ENCODE measurements at places on chromosomes 4 and X. TPM values are rescaled to one million over a fixed set of nuclear protein-coding genes. Genes with fewer than 3 reads are reported as not detected.
A peak's percentile ranks its signal among the peaks of the same experiment; 100 is the strongest.

ENPEP gene
- 1.1 TPM for total RNA-seq

MGAT4D gene
- not detected for total RNA-seq

VEGFD gene
- 0.36 TPM for total RNA-seq

DNA sequence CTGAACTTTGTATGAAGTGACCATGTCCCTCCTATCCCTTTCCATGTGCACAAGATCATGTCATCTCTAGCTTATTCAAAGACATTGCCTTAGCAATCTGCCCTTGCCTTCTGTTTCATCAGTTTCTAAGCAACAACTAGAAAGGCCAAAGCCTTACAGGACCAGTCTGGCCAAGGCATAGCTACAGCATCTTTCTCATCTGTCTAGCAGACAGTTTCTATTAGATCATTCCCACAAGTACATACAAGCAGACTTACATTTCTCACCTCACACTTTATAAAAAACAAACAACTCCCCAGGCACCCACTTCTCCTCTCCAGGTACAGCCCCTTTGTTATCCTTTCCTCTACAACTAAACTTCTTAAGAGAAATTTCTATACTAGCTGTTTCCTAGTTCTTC, 188.7 kb upstream of the AADAT start:
- no peak for DNase-seq

DNA sequence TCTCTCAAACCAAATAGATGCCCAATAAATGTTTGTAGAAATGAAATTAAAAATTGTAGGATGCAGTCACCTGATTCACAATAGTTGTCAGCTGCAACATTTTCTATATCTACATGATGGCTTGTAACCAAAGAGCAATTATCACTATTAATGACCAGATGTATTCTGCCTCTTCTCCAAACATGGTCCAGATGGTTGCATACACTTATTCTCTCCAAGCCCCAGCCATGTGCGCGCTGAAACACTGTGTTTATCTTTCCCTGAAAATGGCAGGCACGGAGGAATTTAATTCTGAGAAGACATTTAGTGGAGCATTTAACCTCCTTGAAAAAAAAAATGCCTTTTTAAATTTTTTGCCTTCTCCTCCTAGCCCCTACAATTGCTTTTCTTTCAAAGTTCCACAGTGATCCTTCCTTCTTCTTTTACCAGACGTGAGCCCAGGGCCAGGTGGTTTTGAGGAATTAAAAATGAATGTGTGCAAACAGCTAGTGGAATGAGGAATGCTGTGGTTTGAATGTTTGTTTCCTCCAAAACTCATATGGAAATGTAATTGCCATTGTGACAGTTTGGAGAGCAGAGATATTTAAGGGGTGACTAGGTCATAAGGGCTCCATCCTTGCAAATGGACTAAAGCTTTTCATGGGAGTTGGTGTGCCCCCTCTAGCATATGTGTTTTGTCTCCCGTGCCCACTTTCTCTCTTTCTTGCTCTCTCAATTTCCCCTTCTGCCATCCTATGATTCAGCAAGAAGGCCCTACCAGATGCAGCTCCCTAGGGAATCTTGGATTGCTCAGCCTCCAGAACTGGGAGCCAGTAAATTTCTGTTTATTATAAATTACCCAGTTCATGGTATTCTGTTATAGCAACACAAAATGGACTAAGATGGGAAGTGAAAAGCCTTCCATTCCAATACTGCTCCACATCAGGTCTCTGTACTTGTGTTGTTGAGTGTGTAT, 136.0 kb downstream of the GABRB1 start:
- DNase-seq: no peak

GRCh38 chrX:10484683-10485247, 135.6 kb downstream of the MID1 start:
- no peak for DNase-seq

GRCh38 chrX:79095441-79096041, 48.9 kb upstream of the GPR174 start:
- no peak for DNase-seq

- DNase-seq: peak; percentile 29
Observed at GRCh38 chr4:80412322-80412721, 76.8 kb downstream of the CFAP299 start.

DNA sequence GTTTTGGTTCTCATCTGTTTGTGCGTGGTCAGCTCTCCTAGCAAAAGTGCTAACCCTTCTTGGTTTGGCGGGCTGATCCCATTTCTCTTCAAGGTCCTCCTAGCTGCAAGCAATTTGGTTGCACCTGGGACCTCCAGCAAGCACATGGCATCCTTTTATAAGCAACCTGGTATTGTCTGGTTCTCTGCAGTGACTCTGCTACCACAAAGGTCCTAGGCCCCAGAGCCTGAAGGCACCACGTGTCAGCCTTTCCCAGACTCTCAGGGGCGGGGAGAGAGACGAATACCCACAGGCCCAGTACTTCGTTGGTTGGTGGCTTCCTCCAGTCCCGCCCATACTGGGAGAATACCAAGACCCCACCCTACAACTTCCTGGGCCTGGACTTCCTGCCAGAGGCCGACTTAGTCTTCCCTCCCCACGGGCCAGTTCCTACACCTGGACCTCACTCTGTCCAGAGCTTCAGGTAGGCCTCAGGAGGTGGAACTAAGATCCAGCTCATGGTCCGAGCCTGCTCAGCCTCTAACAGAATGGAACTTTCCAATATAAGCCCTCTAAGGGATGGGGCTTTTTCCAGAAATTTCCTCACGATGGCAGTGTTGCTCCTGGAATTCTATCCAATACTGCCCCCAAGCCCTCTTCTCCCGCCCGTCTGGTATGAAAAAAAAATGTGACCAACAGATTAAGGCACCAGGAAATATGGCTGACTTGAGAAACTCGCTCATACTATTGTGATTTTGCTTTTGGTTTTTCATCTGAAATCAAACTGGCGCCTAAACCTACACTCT, 192.5 kb upstream of the STK26 start:
- DNase-seq: peak; percentile 36

DNA sequence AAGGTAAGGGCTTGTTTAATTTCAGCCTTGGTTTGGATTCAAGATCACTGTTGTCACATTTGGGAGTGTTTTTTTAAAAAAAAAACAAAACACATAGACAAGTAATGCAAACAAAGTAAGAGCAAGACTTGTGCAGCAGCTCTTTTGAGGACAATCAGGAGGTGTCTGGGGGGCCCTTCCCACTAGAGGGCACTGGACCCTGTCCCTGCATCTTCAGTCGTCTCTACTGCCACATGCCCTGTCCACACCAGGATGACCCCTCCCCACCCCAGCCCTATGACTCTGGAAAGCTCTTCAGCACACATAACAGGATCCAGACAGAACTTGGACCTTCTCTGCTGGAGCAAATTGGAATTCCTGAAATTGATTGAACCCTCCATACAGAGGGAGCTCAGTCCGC, 71.0 kb downstream of the USP46 start:
- no peak for DNase-seq

DNA sequence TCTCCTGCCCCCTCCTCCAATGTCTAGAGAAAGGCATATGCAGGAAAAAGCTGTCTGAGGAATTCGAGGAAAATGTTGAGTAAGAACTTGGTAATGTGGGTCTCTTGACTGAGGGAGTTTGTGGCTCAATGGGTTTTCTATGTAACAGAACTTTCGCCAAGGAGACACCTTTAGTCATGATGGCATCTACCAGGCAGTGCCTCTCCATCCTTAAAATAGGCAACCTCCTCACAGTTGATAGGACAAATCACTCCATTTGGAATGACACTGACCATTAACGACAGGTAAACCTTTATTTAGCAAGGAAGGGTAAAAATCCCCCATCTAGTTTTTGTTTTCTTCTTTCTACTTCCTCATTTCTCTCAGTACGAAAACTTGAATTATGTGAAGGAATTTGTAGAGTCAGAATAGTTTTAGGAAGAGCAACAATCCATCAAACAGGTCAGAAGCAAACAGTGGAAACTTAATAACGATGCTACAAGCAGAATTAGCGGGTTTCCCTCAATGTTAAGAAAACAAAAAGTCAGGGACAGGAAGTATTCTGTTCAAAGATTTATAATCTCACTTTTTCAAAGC, 2.7 kb downstream of the GSX2 start:
- DNase-seq: peak; percentile 70

- DNase-seq: peak; percentile 27
Observed at GRCh38 chr4:103050736-103051436, 25.7 kb downstream of the SLC9B2 start.

- DNase-seq: no peak
Observed at GRCh38 chrX:110404376-110404775, 45.7 kb downstream of the RTL9 start.

SLC9B1 gene
- total RNA-seq: 0.29 TPM

DNA sequence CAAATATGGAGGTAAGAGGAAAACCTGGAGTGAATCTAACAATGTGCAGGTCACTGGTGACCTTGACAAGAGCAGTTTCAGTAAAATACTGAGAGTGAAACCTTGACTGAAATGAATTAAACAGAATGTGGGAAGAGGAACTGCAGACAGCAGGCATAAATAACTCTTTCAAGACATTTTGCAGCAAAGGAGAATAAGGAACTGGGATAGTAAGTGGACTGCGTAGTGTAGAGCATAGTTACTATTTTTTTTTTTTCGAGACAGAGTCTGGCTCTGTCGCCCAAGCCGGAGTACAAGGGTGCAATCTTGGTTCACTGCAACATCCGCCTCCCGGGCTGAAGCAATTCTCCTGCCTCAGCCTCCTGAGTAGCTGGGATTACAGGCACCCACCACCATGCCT, 24.0 kb downstream of the RBMX start:
- no peak for DNase-seq

DNA sequence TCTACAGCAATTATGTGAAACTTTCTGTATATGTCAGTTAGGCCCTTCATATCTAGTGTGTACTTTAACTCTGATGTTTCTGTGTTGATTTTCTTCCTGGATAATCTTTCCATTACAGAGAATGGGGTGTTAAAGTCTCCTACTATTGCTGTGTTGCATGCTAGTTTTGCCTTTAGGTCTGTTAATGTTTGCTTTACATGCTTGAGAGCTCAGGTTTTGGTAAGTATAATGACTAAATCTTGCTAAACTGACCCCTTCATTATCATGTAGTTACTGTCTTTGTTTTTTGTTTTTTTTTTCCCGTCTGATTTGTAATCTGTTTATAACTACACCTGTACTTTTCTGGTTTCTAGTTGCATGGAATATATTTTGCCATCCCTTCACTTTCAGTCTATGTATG, 63.6 kb upstream of the UGT2B15 start:
- DNase-seq: no peak

GRCh38 chr4:118139241-118139640, 105.0 kb downstream of the NDST3 start:
- DNase-seq: no peak

- peak; percentile 64 for DNase-seq
Observed at GRCh38 chr4:1992468-1993168, 16.2 kb downstream of the NELFA start.

GRCh38 chr4:87975466-87975865, at the start of gene SPP1:
Gene SPP1, plus strand, starts transcription at chr4:87975714. Its CDS starts 1,182 bp downstream, at chr4:87976896.
- DNase-seq: no peak

KLHL34 gene
- under 0.01 TPM for total RNA-seq

APLN gene
- 0.72 TPM for total RNA-seq

- no peak for DNase-seq
Observed at GRCh38 chr4:113952452-113953029, 26.9 kb downstream of the ARSJ start.

DNA sequence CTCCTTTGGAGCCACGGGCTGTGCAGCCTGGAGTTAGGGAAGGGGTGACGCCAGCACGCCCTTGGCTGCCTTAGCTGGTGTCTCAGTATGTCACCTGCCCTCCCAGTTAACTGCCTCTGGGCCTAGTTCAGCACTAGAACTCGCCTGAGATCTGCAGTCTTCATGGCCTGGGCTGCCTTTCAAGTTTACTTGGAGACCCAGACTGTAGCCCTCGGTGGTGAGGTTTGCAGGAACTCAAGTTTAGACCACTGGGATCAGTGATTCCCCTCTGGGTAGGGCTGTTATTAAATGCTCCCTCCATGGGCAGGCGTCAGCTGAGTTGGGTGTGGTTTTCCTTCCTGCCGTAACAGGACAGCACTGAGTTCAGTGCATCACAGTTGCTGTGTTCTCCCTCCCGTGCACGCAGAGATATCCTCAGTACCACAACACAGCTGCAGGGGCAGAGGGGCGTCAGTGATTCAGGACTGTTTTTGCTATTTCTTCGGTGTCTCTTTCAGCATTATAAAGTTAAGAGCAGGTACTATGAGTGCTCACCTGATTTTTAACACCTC, 30.5 kb downstream of the PLAC8 start:
- DNase-seq: peak; percentile 14

GRCh38 chrX:45907786-45908185, 637.4 kb downstream of the ZNF674 start:
- DNase-seq: no peak

DNA sequence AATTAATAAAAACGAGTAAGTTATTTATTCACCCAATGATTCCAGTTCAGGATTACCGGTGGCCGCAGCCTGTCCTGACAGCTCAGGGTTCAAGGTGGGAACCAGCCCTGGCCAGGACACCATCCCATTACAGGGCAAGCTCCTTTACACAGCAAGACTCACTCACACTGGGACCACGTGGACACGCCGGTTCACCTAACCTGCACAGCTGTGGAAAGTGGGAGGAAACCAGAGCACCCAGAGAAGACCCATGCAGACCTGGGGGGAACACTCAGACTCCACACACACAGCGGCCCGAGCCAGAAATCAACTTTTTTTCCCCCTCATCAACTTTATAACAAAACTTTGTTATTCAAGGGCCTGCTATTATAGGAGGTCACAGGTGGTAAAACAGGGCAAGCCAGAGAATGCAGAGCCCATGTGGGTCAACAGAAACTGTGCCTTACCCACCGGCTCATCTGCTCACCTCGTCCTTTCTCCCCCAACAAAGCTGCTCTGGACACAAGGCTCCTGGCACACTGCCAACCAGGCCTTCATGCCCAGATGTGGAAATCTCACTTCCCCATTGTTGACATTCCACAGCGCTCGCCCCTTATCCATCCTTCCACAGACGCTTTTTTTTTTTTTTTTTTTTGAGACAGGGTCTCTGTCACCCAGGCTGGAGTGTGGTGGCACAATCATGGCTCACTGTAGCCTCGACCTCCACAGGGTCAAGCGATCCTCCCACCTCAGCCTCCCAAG, 8.0 kb upstream of the ODAPH start:
- no peak for DNase-seq

NAA11 gene
- not detected for total RNA-seq

GRCh38 chrX:1700757-1701156, 85.9 kb downstream of the ASMT start:
- DNase-seq: no peak

GPR119 gene
- total RNA-seq: not detected

DNA sequence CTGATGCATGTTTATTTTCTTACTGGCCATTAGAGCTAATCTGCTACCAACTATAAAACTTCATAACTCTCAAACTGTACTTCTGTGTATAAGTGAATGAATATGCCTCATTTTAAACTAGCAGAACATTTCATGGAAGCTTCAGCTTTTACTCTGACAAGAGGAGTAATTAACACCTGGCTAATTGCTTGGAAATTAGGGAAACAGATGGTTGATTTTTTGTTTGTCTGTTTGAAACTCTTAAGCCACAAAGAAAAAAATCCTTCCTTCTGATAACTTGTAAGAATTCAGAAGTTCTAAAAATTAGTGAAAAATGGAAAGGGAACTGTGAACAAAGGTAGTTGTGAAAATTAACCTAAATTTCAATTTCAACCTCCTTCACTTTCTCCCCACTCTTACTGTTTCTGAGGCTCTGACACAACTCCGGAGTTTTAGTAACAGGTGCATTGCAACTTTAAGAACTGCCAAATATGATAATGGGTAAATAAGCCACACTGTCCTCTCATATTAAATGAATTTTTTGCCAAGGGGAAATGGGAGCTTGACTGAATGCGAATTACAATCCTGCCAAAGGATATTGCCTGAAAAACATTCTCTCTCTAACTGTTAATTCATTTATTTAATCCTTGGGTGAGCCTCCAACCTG, 1.0 kb downstream of the EGF start:
- no peak for DNase-seq
